NCI-H1417 treated with DMSO at 0.1 percent for 48 hours (cell line): ENCODE measurements at places on chromosomes 7 and 10.

DNA sequence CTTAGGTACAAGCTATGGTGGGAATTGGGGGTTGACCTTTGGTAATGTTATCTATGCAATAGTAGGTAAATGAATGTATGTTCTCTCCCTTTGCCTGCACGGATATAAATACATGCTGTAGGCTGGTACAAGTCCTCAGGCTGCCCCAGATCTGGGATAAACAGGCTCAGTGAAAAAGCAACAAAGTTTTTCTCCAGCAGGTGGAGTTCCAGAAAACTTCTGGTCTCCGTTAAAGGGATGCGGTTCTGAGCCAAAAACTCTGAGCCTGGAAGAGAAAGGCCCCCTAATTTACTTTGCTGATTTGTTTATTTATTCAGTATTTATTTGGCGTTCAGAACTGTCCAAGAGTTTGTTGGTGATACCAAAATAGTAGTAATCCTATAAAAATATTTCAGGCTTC lies 204.7 kb downstream of the ADRA2A start:
- no peak for DNase-seq

GRCh38 chr7:2218444-2218785 lies 14.3 kb downstream of the MAD1L1 start:
- no peak for DNase-seq

- DNase-seq: no peak
Measured at GRCh38 chr10:68224810-68225209, 7.1 kb downstream of the ATOH7 start.

- no peak for DNase-seq
Measured at GRCh38 chr10:1402816-1403507, 334.4 kb downstream of the ADARB2 start.

DNA sequence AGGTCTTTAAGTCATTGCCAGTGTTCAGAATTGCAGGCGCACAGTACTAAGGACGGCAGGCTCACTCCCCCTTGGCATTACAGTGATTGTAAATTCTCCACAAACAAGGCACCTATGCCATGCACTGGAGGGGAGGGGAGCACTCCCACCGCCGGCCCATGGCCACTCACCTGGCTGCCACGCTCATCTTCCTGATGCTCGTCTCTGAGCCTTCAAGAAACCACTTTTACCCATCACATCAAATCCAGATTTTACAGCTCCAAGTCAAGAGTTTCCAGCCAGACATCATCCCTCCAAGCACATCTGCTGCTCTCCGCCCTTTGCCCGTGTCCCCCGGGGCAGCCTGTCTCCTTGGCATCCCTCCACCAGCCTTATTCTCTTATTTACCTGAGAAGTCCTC lies 350.2 kb upstream of the SHH start:
- DNase-seq: no peak

DNA sequence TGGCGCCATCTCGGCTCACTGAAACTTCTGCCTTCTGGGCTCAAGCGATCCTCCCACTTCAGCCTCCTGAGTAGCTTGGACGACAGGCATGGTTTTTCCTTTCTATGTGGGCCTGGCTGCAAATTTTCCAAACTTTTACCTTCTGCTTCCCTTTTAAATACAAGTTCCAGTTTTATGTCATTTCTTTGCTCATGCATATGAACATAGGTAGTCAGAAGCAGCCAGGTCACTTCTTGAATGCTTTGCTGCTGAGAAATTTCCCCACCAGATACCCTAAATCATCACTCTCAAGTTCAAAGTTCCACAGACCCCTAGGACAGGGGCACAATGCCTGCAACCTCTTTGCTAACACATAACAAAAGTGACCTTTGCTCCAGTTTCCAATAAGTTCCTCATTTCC lies 21.6 kb upstream of the RPEL1 start:
- DNase-seq: no peak
